Fibroblast of skin of right biceps (primary cell): ENCODE measurements at places on chromosomes 2 and 18.

- DNase-seq = no peak
Observed at GRCh38 chr18:30016179-30016578, 1026.4 kb downstream of the DSC3 start.

DNA sequence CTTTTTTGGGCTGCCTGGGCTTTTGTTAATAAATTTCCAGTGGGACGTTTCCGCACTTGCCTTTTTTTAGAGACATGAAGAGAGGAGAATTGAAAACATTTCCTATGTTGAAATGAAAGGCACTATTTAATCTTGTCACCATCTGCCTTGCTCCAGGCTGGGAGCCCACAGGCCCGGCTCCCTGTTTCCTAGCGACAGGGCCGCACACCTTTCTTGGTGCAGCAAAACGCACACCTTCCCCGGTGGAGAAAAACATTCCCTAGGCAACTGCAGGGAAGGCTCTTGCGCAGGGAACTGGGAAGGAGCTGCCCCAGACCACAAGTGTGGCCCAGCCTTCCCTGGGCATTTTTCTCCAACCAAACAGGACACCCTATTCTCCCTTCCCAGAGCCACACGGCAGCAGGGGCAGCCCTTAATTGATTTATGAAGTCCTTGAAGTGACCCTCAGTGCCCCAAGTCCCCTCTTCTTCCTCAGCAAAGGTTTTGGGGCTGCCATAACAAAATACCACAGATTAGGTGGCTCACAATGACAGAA lies 132.9 kb upstream of the MSH6 start:
- no peak for DNase-seq

- DNase-seq = no peak
Observed at GRCh38 chr2:44730593-44730992, 210.9 kb upstream of the SIX3 start.

DNA sequence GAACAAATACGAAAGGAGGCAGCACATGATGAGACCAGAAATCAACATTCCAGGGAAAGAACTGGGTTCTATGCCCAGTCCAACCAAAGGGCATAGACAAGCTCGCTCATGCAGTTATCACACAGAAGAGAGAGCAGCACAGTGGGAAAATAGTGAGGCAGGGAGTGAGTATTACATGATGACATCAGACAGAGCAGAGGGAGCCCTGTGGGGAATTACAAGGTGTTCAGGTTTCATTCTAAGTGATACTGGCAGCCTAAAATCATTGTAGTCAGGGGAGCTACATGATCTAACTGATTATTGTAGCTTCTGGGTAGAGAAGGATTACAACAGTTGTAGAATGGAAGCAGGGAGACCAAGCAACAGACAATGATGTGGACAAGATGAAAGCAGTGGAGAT lies 658.5 kb downstream of the ARHGAP15 start:
- DNase-seq = no peak

GRCh38 chr2:25309402-25309801 lies 32.3 kb downstream of the DNMT3A start:
- peak; percentile 52 for DNase-seq

GRCh38 chr18:49580279-49580678 lies 18.4 kb downstream of the LIPG start:
- DNase-seq = no peak

DNA sequence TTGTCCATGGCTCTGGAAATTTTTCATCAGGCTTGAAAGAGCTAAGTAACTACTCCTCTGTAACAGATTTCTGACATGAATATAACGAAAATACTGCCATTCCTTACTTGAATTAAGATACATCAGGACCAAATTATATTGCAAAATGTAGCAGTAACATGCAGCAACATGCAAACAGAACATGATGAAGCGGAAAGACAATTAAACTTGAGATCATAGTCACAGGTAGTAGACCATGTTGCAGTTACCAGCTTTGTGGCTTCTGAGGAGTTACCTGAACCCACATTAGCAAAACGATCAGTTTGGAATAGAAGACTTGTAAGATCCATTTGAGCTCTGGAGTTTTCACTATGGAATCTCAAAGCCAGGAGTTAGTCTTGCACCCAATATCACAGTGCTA lies 76.2 kb downstream of the MREG start:
- DNase-seq = no peak

- no peak for DNase-seq
Observed at GRCh38 chr2:32383858-32384257, 27.0 kb downstream of the BIRC6 start.

GRCh38 chr2:39023649-39024048 lies 97.2 kb downstream of the SOS1 start:
- no peak for DNase-seq

- peak; percentile 64 for DNase-seq
Observed at GRCh38 chr18:12233378-12233777, 20.8 kb upstream of the CIDEA start.

DNA sequence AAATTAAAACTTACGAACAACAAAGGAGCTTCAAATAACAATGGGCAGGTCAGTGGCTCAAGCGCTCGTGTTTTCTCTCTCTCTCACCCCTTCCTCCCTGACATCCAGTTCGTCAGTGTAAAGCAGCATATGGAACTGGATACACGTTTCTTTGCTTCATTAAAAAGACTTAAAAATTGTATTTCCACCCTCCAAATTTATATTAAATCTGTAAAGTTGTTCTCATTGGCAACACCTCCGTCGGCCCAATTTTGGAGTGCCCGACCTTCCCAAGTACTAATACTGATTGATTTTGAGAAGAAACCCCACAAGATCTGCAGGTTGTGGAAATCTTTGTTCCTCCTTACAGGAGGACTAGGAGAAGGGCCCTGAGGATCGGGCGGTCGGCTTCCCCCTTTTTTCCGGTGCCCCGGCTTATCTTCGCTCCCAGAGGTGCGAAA lies 2.2 kb downstream of the TBR1 start:
- no peak for DNase-seq

DNA sequence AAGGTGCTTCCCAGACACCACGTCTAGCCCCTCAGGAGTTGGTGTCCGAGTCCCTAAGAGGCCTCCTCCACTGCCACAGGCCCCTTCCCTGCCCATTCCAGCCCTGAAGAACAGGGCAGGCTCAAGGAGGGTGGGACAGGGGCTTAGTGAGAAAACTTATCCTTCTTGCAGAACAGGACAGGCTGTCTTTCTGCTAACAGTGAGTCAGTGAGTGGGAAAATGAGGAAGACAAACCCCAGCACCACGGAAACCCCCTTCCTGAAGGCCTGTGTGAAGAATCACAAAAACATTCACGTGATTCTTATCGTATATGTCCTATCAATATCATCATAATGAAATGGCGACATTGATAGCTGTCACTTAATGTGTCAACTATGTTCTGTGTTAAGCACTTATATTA lies 9.8 kb downstream of the FZD7 start:
- DNase-seq = no peak

DNA sequence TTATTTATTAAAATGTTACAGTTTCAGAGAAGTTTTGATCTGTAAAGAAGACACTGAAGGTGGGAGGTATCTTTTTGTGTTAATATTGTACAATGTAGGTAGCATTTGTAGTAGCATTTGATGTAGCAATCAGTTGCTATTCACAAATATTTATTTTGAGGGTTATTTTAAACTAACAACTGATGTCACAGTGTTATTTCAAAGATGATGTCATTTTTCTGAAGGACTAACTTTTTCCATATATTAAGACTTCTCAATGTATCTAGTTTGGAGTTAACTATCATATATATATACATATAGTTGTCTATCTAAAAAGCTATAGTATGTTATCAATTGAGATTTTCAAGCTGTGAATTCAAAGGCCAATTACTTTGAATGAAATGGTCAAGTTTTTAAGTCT lies 1003.3 kb downstream of the DSC3 start:
- no peak for DNase-seq

GRCh38 chr2:122070241-122070731 lies 314.8 kb downstream of the TSN start:
- peak; percentile 38 for DNase-seq

GRCh38 chr2:72695676-72696075 lies 130.2 kb downstream of the EXOC6B start:
- no peak for DNase-seq

- DNase-seq = no peak
Observed at GRCh38 chr2:100043891-100044255, 98.5 kb downstream of the AFF3 start.

DNA sequence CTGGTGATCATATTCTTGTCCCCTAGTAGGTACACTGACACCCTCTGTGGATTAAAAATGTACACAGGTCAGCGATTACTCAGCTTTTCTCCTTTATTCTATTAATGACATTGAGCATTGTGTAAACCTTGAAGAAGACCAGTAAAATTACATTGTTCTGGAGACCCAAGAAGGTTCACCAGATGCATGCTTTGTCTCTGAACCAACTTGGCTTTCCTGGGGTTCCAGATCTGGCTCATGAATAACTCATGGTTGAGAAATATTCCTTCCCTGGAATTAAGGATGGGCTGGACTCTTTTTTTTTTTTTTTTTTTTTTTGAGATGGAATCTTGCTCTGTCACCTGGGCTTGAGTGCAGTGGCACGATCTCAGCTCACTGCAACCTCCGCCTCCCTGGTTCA lies 11.9 kb downstream of the LBH start:
- DNase-seq = no peak

DNA sequence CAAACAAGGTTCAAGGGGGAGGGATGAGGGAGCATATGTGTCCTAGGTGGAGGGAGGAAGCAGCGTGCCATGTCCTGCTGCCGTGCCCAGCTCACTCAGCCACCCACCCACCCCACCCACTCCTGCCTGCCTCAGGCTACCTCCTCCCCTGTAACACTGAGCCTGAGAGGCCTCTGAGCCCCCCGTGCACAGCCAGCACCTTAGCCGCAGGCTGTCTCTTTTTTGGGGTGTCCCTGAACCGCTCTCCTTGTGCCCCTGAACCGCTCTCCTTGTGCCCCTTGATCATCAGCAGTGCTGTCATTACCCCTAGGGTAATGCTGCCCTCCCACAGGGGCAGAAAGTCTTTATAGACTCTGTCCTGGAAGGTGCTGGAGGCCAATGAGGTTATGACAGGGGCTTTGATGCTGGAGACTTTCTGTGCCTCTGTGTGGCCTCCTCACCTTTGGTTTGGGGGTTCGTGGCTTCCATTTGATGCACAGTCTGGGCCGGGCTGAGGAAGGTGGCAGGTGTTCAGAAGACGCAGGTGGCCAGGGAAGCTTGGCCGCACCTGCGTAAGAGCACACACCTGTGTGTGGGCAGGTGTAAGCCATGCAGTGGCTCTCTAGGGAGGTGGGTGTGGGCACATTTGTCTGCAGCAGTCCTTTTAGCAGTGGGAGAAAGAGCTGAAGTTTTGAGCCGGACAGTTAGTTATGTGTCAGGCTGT lies 140.0 kb downstream of the SEPTIN10 start:
- no peak for DNase-seq

- DNase-seq = no peak
Observed at GRCh38 chr2:36193680-36194079, 161.9 kb upstream of the CRIM1 start.

- no peak for DNase-seq
Observed at GRCh38 chr2:237864444-237864931, 5.1 kb downstream of the RAMP1 start.

DNA sequence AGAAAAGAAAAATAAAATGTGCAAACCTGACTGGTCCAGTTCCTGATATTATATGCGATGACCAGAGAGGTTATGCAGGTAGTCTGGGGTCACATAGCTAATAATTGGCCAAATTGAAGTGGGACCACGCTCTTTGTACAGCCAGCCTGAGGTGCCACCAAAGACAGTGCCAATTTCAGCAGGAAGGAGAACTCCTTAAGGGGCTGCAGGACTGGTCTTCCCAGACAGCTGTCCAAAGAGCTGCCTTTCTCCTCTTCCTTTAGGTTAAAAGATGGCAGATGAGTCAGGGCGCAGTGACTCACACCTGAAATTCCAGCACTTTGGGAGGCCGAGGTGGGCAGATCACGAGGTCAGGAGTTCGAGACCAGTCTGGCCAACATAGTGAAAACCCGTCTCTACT lies 95.5 kb downstream of the ACKR3 start:
- peak; percentile 44 for DNase-seq

DNA sequence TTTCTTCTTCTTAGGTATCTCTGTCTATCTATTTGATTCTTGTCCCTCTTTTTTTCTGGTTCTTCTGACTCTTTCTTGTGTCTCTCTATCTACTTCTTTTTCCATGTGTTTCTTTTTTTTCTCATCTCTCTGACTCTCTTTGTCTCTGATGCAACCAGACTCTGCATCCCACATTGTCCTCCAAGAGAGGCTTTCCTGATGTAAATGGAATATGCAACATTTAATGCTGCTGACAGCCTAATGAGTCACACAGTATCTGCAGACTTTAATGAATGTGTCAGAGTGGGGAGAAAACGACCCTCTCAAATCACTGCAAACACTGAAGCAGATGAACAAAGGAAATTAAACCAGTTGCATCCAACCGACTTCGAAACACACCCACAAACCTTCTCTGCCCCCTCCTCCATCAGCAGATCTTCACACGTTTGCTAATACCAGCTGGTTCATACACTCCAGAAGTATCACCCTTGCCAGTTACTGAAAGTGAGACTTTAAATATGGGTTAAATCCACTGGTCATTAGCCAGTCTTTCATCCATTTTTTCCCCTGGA lies 351.5 kb downstream of the TXNL1 start:
- DNase-seq = peak; percentile 95

DNA sequence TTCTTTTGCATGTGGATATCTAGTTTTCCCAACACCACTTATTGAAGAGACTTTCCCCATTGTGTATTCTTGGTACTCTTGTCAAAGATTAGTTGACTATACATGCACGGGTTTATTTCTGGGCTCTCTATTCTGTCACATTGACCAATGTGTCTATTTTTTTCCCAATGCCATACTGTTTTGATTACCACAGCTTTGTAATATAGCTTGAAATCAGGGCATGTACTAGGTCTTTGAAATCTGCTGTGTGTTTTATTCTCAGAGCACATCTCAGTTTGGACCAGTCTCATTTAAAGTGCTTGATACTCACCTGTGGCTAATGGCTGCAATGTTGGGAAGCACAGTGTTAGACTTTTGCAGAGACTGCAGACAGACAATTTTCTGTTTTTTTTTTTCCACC lies 32.8 kb upstream of the IL36G start:
- DNase-seq = no peak

DNA sequence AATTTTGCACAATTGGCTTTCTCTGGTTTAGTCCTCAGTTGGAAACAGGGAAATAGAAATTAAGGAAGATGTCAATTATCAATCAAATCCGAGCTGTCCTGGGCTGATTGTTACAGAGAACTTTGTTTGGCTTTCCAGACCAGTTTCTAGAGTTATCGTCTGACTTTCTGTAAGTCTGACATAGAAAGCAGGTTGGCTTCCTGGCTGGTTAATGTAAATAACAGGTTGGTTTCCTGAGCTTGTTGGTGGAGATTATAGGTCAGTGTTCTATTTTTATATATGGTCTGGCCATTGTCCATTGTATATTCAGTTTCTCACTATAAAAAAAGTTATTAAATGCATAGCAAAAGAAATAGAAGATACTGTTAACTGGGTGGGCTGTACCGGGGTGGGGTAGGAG lies 204.8 kb downstream of the MBD2 start:
- no peak for DNase-seq

- DNase-seq = no peak
Observed at GRCh38 chr2:239951129-239951734, 73.9 kb downstream of the NDUFA10 start.

GRCh38 chr2:141582213-141582612 lies 548.6 kb downstream of the LRP1B start:
- no peak for DNase-seq

GRCh38 chr2:212892193-212892592 lies 259.2 kb downstream of the IKZF2 start:
- DNase-seq = peak; percentile 18
